ENCODE measurements at places on chromosomes 7 and 10.

DNA sequence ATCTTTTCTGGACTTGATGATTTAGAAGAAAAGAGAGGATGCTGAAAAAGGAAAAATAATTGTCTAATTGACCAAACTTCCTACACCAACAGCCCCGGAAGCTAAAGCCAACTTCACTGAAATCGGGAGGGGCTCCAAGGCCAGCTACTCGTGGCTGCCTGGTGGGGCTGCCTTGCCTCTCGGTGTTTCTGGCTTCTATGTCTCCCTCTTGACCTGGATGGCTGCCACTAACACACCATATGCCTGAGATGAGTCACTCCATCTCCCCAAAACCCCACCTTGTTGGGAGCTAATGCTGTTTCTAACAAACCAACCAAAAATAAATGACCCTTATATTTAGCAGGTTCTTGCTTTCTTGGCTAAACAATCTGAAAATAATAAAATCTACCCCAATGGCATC, 87.6 kb upstream of the AFAP1L2 start:
- DNase-seq: no peak

DNA sequence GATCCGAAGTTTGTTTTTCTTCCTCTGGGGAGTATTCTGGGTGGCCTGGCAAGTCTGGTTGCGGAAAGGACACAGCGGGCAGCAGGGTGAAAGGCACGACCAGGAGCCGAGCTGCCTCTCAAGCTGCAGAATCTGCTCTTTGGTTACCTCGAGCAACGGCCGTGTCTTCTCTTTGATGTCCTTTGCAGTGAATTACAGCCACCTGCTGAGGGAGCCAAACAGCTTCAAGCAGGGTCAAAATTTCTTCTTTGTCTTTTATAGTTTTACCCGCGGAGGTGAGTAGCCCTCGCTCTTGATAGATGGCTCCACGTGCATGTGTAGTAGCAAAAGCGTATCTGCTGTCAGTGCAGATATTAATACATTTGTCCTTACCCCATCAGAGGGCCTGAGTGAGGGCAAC, 177.3 kb upstream of the MBL2 start:
- no peak for DNase-seq

- no peak for DNase-seq
Measured at GRCh38 chr7:55325371-55325792, 39.8 kb upstream of the LANCL2 start.

DNA sequence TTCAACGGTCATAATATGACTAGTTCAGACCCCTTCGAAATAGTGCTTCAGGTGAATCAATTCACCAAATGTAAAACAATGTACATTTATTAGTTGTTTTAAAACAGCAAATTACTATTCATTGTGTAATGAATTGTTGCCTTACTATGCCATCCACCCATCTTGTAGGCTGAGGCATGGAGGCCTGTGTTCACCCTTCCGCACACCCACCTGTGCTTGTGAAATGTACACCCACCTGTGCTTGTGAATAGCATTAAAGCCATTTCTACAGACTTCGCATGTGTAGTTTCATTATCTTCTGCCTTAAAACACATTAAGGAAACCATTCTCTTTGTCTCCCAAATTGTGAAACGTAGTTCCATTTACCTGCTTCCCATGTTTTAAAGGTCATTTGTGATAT, 16.8 kb downstream of the CLRN3 start:
- DNase-seq: no peak

DNA sequence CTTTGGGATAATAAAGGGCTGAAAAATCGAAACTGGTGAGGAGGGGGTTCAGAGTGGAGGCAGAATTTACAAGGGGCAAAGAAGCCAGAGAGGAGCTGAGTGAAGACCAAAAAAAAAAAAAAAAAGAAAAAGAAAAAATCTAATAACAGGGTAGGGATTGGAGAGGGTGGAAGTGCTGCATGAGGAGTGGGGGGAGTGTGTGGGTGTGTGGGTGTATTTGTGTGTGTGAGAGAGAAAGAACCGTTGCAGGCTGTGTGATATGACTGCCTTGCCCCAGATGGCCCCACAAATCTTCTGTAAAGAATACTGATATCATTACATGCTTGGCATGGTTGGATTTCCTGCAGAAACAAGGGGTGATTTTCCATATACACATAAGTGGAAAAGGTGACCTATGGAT, 207.8 kb upstream of the IMMP2L start:
- DNase-seq: no peak

DNA sequence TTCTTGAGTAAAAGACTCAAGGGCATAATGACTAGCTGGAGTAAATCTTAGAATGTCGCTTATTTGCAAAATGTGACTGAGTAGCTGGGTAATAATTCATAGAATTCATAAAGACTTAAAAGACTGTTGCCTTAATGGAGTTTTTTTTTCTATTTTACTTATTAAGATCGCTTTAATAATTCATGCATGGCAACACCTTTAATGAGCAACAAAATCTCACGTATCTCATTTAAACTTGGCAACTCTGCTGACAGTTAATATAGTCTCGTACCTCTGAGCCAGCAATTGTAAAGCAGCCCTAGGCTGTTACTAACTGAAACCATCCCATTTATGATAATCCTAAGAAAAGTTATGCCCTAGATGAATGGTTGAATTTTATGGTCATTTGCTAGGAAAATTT, 87.8 kb upstream of the SLC26A5 start:
- DNase-seq: no peak

- DNase-seq: no peak
Measured at GRCh38 chr10:76582531-76582930, 1055.1 kb downstream of the KCNMA1 start.

DNA sequence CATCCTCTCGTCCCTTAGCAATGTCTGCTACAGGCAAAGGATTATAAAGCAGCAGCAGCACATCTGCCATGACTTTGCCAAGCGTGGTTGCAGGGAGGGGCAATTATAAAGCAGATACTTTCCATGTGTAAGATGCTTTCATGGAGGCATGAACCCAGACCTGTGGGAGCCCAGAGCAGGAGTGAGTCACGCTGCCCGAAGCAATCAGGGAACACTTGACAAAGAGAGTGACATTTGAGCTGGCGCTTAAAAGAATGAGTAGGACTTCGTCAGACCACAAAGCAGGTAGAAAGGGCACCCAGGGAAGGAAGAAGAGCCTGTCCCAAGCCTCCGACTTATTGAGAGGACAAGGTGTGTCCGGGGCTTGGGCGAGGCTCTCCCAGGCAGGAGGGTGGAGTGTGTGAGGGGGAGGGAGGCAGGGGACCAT, 147.2 kb downstream of the MYOF start:
- DNase-seq: no peak
